Keratinocyte (primary cell): ENCODE measurements at places on chromosomes 5 and 9. TPM values are rescaled to one million over a fixed set of nuclear protein-coding genes. Genes with fewer than 3 reads are reported as not detected.

The GHR gene
- polyA plus RNA-seq, result 1.1 to 2.0 TPM (median 1.8 TPM) in 3 replicates

DNA sequence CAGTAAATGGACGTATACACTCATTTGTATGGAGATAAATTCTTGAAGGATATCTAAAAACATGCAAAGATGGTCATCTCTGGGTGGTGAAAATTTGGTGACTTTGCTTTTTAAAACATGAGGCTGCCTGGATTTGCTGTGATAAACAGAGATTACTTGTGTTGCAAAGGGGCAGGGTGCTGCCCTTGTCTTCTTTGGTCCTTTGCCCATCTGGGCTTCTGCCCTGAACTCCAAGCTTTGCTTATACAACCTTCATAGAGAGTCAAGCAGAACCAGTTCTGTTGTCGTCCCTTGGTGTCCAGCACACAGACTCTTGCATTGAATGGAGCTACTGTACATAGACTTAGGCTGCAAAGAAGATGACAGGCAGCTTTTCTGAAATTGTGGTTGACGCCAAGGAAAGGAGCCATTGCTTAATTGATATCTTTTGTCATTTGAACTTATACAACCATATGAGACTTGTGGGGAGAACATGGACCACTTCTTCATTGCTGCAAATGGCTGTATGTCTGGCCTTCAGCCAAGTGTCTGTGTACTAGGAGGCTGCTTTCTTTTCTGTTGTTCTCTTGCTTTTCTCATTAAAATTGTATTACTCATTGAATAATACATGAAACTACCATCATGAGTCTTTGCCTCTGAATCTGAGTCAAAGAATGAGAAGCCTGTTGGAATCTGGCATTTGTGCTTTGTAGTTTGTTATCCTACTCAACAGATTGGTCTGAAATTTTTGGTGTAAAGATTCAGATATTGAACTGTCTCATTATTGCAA is 152.5 kb downstream of the DMRT2 start:
- no peak overlapping the region for H3K27ac ChIP-seq
- H3K4me1 ChIP-seq, result no peaks in the 10 kb centered on the region
- no peak overlapping the region for H3K4me3 ChIP-seq
- no peaks in the 10 kb centered on the region for H3K36me3 ChIP-seq

GRCh38 chr9:27540502-27540901 is 10.9 kb upstream of the MOB3B start:
- peaks cover 12% of the 10 kb centered on the region for H3K4me1 ChIP-seq
- no peaks in the 10 kb centered on the region for H3K36me3 ChIP-seq
- H3K27ac ChIP-seq, result no peak overlapping the region
- DNase-seq, result no peak
- H3K27me3 ChIP-seq, result no peaks in the 10 kb centered on the region
- H3K4me3 ChIP-seq, result no peak overlapping the region

DNA sequence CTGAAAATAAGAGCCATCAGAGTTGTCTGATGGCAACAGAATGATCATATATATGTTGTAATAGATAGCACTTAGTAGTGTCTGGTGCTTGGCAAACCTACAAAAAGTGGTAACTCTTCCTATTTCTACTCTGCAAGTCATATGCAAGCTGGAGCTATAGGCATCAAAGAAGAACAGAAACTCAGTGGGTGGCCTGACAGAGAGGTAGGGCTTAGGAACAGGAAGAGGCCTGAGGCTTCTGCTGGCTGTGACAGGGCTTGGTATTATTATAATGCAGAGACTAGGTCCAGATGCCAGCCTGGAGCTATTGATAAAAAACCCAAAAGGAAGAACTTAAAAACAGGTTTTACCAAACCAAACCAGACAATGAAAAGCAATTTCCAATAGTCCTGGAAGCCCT is 4.4 kb upstream of the DIAPH1 start:
- H3K36me3 ChIP-seq, result peaks cover 38% of the 10 kb centered on the region
- DNase-seq, result no peak
- H3K27ac ChIP-seq, result no peak overlapping the region

DNA sequence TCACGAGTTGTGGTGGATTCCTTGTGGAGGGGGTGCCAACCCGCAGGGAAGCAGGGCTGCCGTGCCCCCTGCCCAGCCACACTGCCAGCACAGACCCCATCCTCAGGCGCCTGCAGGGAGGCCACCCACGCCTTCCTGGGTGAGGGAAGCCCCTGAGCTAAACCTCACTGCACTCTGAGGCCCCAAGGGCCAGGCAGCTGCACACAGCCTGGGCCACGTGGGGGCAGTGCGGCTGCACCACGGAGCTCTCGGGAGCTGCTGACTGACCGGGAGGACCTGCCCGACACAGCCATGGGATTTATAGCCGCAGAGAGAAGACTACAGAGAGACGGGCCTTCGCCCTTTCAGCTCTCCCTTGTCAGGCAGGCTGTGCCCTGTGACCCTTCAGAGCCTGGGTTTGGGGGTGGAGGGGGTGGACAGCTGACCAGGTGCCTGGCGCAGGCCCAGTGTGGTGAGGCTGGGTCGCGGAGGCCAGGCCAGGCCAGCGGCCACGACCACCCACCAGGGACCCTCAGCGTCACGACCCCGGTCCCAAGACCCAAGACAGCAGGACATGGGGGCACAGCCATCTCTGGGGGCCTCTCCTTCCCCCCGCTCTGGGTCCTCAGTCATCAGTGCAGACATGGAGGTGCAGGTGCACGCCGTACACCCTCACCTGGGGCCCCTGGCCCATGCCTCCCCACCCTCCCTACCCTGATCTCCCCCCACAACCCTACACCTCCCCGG is 4.3 kb upstream of the AHRR start:
- no peak overlapping the region for H3K27ac ChIP-seq
- no peak overlapping the region for H3K4me3 ChIP-seq
- H3K4me1 ChIP-seq, result peaks cover 4% of the 10 kb centered on the region
- peaks cover 18% of the 10 kb centered on the region for H3K36me3 ChIP-seq

The AHRR gene
- polyA plus RNA-seq, result 0.23 to 0.51 TPM (median 0.24 TPM) in 3 replicates

The FSTL4 gene
- polyA plus RNA-seq, result 0.82 to 4.2 TPM (median 1.7 TPM) in 3 replicates

The GM2A gene
- 98.5 to 167 TPM (median 117 TPM) in 3 replicates for polyA plus RNA-seq

The PLAC8L1 gene
- 0.63 to 0.69 TPM in 2 of 3 replicates, not detected in the other for polyA plus RNA-seq

The PCDHGA8 gene
- polyA plus RNA-seq, result 0.08 to 0.09 TPM (median 0.09 TPM) in 3 replicates

The PSAT1 gene
- 30.2 to 88.9 TPM (median 62.7 TPM) in 3 replicates for polyA plus RNA-seq

The AQP7 gene
- not detected in 3 replicates for polyA plus RNA-seq

The MORN5 gene
- polyA plus RNA-seq, result not detected in 3 replicates

DNA sequence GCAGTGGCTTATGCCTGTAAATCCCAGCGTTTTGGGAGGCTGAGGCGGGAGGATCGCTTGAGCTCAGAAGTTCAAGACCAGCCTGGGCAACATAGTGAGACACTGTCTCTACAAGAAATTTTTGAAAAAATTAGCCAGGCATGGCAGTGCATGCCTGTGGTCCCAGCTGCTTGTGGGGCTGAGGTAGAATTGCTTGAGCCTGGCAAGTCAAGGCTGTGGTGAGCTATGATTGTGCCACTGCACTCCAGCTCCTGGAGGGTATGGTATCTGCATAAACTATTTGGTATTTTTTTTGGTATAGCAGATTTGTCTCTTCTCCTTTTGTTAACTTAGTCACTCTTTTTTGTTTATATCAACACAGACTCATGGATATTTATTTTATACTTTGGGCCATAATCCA is 61.5 kb upstream of the TEX48 start:
- no peak for DNase-seq
- no peaks in the 10 kb centered on the region for H3K27me3 ChIP-seq
- H3K27ac ChIP-seq, result no peak overlapping the region
- no peaks in the 10 kb centered on the region for H3K4me1 ChIP-seq
- no peak overlapping the region for H3K4me3 ChIP-seq
